CD4-positive, alpha-beta T cell treated with Interferon gamma for 1 hour (primary cell): ENCODE measurements at places on chromosomes 13 and 19.

- DNase-seq = peak; percentile 39
Measured at GRCh38 chr19:46471116-46471733, at the start of gene PNMA8A. Gene PNMA8A (minus strand): TSS chr19:46471563. CDS start chr19:46471035, 528 bp downstream.

DNA sequence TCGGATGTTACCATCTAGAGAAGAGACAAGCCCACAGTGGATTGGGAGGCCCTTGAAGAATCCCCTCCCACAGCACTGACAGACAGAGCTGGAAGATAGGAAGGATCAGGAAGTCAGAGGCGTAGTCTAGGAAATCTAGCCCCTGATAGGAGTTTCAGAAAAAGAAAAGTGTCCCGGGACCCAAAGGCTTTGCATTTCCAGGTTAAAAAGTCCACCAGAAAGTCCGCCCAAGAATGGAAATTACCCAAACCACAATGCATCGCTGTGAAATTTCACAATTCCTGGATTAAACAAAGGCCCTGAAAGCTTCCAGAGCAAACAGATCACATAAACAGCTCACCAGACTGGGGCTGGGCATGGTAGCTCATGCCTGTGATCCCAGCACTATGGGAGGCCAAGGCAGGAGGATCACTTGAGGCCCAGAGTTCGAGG, 146.9 kb downstream of the KDM4B start:
- DNase-seq = no peak

- no peak for DNase-seq
Measured at GRCh38 chr19:56868446-56868845, 27.9 kb upstream of the PEG3 start.

- no peak for DNase-seq
Measured at GRCh38 chr13:98450026-98450425, 126.9 kb downstream of the STK24 start.

- no peak for DNase-seq
Measured at GRCh38 chr13:63448692-63449091, 2033.0 kb upstream of the PCDH20 start.

- DNase-seq = peak; percentile 50
Measured at GRCh38 chr19:17718947-17719711, at the start of gene MAP1S. Gene MAP1S (plus strand): TSS chr19:17719480. CDS start chr19:17719503, 23 bp downstream.

GRCh38 chr13:87255394-87255793, 415.8 kb upstream of the SLITRK5 start:
- no peak for DNase-seq

GRCh38 chr19:48975947-48976847, 11.1 kb downstream of the FTL start:
- peak; percentile 41 for DNase-seq

DNA sequence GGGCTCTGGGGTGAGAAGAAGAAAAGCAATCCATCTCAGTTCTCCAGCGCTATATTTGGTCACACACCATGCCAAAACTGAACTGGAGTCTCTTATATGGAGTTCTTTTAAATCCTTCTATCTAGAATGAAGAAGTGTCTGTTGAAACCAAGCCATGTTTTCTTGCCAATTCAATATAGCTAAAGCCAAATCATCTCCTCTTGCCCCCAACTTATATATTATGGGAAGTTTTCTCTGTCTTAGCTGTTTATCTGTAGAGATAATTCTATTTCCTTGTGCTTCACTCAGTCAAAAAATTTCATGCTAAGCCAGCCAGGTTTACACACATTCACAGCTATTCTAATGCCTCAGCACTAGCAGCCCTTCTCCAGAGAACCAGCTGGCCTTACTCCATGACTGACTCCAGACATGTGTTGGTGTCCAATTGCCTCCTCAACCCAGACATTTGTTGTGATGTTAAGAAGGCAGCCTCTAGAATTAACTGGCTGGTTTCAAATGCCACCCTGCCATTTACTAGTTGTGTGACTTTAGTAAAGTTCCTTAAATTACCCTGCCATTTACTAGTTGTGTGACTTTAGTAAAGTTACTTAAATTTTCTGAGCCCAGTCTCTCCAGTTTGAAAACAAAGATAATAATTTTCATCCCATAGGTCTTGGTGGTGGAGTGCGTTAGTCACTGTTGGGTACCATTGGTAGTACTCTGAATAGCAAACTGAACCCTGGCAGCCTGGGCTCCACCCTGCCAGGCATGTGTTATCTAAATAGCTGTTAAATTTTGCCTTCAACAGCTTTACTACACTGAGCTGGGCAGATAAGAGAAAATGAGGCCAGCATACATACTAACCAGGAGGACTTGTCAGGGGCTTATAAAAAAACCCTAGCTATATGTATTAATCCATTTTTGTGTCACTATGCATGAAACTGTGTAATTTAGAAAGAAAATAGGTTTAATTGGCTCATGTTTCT, 525.1 kb downstream of the LMO7 start:
- DNase-seq = no peak

- peak; percentile 54 for DNase-seq
Measured at GRCh38 chr19:1862424-1863327, 703 bp downstream of the KLF16 start.

DNA sequence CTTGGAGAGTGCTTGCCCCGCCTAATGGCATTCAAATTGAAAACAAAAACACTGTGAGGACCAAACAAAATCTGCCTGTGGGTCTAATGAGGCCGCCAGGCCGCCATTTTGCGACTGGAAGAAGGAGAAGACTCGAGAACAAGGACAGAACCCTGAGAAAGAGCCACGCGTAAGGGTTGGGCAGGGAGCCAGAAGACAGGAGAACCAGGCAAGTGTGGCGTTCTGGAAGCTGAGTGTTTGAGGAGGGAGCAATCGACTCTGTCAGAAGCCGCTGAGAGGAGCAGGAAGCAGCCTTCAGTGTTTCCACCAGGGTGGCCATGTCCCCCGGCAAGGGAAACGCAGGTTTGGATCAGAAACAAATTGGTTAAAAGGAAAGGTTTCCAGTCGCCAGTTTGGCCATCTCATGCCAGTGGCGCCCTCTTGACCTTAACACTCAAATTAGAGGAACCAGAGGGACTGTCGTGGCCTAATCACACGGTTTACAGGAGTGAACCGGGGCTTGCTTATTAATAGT, 10.2 kb upstream of the PTOV1 start:
- DNase-seq = no peak

DNA sequence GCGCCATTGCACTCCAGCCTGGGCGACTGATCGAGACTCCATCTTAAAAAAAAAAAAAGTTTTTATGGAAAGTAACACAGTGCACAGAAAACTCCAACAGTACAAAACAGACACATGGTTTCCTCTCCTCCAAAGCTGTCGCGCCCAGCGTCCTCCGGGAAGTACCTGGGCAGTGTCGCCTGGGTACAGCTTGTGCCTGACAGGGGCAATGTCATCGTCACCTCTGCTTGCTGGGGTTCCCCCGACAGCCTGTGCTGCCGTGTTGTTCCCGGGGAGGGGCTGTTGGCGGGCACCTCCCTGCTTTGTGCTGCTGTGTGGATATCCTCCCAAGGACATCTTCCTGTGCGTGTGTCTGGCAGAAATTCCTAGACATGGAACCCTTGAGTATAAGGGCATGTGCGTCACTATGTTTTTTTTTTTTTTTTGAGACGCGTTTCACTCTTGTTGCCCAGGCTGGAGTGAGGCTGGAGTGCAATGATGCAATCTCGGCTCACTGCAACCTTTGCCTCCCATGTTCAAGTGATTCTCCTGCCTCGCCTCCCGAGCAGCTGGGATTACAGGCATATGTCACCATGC, 2.4 kb upstream of the F2RL3 start:
- DNase-seq = no peak

DNA sequence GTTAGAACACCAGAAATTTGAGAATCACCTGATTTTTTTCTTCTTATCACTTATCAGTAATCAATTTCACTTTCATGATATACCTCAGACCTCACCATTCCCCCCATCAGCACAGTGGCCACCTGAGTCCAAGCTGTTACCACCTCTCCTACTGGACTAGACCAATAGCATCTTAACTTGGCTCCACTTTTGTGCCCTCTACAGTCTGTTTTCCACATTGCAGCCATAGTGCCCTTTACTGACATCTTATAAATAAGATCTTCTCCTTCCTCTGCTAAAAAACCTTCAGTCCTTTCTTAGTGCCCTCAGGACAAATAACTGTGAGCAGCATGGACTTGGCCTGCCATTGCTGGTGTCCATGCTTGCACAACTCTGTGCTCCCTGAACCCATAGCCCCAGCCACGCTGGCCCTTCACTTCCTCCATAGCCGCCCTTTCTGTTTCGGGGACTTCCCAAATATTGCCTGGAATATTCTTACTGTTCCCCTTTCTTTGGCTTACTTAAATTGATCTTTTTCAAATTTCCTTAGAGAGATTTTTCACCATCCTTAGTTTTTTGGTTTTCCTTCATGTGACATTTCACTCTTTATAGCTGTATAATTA, 380.8 kb downstream of the LMO7 start:
- no peak for DNase-seq

DNA sequence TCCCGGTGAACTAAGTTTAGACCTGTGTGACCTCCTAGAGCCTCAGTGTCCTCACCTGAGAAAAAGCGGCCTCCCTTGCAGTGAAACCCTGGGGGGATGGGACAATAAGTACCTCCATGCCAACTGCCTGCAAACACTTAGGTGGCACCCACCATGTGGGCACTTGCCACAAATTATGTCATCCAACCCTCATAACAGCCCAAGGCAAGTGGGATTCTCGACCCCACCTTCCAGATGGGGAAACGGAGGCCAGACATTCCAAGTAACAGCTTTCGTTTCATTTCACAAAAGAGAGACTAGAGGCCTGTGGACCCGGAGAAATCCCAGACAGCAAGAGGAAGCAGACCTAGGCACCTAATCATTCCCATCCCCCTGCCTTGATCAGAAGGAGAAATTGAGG, 6.9 kb downstream of the REX1BD start:
- no peak for DNase-seq

DNA sequence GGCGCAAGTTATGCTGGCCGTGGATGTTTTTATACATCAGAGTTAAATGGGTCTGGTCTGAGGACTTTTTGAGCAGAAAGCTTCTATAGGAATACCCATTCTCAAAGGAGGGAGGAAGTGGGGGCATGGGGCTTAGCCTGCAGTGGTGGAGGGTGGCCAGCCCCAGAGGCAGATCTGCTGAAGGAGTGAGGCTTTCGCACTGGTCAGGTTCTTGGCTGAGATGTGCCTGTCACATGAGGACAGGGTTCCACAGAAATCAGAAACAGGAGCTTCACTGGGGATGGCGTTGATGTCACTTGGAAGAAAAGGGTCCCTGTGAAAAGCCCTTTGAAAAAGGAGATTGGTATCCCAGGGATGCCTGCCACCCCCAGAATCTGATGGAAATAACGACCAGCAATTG, 100.7 kb upstream of the MCF2L start:
- no peak for DNase-seq

DNA sequence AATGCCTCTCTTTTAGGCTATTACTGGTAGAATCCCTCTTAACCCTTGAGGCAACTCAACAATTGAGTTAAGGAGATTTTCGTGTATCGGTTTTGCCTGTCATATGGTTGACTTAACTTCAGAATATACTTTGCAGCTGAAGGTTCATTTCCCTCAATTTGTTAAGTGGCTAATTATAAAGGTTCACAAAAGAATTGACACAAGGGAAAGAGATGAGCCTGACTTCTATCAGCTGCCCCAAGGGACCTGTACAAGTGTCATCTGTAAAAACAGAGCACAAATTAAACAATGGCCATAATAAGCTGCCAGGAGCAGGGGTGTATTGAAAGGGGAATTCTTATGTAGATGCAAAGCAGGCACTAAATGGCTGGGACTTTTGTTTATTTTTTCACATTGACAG, 334.8 kb upstream of the OBI1 start:
- no peak for DNase-seq

GRCh38 chr19:40597329-40597838, 3.8 kb upstream of the LTBP4 start:
- DNase-seq = no peak

DNA sequence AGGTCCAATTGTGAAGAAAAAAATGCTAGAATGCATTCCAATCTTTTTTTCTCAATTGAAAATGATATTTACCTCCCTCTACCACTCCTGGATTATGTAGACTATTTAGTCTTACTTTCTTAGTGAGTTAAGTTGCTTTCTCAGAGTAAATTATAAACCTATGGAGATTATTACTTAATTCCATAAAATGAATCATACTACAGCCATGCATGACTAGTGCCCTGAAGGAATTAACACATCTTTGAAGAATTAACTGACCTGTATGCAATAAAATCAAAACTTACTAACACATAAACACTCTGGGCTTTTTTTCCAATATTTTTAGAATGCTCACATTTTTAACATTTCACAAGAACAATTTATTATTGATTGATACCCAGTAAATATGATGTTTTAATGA, 379.4 kb upstream of the DACH1 start:
- no peak for DNase-seq

- DNase-seq = peak; percentile 85
Measured at GRCh38 chr13:114281351-114282040, at the start of gene UPF3A. Gene UPF3A (plus strand): TSS chr13:114281601. CDS start chr13:114281640, 39 bp downstream.

DNA sequence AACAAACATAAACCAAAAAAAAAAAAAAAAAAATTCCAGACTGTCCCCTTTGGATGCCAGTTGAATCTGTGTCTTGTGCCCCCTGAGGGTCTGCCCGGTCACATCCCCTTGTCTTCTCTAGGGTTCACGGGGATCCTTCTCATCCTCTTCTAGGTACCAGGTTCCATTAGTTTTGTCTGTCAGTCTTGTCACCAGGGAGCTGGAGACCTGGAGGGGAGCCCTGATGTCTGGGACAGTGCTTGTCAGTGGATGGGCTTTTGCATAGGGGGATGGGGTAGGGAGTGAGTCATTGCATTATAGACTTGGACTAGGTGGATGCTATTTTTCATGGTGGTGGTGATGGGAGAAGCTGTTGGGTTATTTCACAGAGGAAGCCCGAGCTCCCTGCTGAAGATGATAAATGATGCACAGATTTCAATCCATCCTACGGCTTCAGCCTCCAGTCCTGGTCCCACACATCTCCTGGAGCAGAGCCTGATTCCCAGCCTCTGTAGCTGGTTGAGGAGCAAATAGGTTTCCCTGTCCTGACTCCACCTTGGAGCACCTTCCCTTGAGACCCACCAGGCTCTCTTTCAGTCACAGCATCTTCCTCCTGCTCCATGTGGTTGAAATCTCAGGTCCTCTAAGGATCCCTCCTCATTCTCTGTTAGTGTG, 26.0 kb downstream of the WTIP start:
- no peak for DNase-seq

GRCh38 chr13:19794631-19795030, 11.9 kb upstream of the PSPC1 start:
- DNase-seq = no peak

GRCh38 chr19:1163283-1163933, 10.7 kb downstream of the SBNO2 start:
- no peak for DNase-seq
